Urothelium cell line (cell line): ENCODE measurements at places on chromosomes 1 and 21.

DNA sequence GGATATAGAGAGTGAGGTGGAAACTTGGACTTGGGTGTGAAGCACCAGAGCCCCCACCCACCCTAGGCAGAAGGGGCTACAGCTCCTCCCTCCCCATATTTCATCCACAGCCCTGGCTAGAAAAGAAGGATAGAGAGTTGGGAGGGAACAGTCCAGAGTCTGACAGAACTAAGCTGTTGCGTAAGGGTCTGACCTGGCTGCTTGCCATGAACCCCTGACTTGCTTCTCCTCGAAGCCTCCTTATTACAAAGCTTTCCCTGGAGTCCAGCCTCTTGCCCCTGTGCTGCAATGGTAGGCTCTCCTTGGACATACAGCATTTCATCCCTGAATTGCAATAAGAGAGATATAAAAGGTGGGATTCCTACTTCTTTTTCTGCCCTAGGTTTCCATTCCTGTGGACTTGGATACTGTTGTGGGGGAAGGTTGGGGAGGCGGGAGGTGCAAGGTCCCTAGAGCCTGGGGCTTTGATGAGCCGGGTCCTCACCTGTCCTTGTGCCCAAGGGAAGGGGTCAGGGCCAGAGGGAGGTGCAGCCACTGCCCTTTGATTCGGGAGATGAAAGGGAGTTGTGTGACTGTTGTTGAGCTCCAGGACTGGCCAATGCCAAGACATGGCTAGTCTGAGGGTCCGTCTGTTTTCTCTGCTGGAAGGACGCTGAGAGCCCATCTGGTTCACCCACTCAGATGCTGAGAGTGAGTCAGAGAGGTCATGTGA lies 2.7 kb downstream of the RHBG start:
- no peak for DNase-seq

DNA sequence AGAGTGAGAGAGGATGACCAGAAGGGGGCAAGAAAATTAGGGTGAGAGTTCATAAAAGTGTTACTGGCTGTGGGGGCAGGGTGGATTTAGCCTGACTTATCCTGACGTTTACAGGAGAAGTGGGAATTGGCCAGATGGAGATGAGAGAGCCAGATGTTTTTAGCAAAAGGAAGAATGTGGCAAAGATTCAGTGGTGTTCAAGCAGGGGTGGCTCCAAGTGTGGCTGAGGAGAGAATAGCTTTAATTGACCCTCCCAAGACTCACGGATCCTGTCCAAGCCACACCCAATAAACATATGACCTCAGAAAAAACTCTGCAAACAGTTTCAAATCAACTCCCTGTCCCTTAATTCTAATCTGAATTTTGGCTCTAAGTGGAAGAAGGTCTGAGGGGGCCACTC lies 35.2 kb upstream of the EDEM3 start:
- no peak for DNase-seq

- DNase-seq = no peak
Measured at GRCh38 chr1:25971066-25971810, 26.6 kb downstream of the PAFAH2 start.

GRCh38 chr1:201739492-201740085 lies 89.4 kb upstream of the IPO9 start:
- DNase-seq = peak; percentile 73

DNA sequence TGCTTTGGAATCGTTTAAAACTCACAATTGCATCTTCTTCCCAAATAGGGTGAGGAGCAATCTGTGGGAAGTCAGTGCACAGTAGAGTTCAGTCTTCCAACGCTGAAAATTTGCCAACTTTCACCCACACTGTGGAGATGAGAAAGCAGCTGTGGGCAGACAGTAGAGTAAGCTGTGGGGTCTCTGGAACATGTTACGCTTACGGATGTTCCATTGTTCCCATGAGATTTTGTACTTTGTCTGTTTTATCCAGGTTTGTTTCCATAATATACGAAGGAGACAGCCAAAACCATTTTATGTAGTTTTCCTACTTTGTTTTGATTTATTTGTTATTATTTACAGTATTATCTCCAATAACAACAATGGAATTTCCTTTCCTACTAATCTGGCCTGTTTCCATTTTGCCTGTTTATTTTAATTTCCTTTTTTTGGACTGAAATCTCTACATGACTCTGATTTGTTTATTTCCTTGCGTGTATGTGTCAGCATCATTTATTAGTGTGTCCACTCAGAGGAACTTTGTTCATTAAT lies 65.1 kb upstream of the RGL1 start:
- DNase-seq = no peak
